CD4-positive, CD25-positive, alpha-beta regulatory T cell (primary cell): ENCODE measurements at places on chromosomes 4 and X. TPM values are rescaled to one million over a fixed set of nuclear protein-coding genes. Genes with fewer than 3 reads are reported as not detected.

GRCh38 chrX:135985973-135986310 is 707 bp downstream of the SLC9A6 start:
- H3K36me3 ChIP-seq, result no peaks in the 10 kb centered on the region
- no peaks in the 10 kb centered on the region for H3K27me3 ChIP-seq
- peak overlapping the region; percentile 79 for H3K4me3 ChIP-seq
- peaks cover 30% of the 10 kb centered on the region for H3K4me1 ChIP-seq
- DNase-seq, result peak; percentile 3
- H3K27ac ChIP-seq, result peak overlapping the region; percentile 74

GRCh38 chrX:54926978-54927377 is 6.4 kb downstream of the TRO start:
- DNase-seq, result no peak
- H3K36me3 ChIP-seq, result no peaks in the 10 kb centered on the region
- no peak overlapping the region for H3K4me3 ChIP-seq

- no peaks in the 10 kb centered on the region for H3K4me1 ChIP-seq
- DNase-seq, result no peak
- no peak overlapping the region for H3K4me3 ChIP-seq
- no peaks in the 10 kb centered on the region for H3K27me3 ChIP-seq
- H3K27ac ChIP-seq, result no peak overlapping the region
These were observed 47.5 kb upstream of the EIF1AX start for GRCh38 chrX:20189171-20189570.

HSD17B13 gene
- total RNA-seq, result 0.52 TPM

GRCh38 chr4:133084421-133084820 is 64.7 kb upstream of the PCDH10 start:
- no peak overlapping the region for H3K27ac ChIP-seq
- no peak overlapping the region for H3K4me3 ChIP-seq

DNA sequence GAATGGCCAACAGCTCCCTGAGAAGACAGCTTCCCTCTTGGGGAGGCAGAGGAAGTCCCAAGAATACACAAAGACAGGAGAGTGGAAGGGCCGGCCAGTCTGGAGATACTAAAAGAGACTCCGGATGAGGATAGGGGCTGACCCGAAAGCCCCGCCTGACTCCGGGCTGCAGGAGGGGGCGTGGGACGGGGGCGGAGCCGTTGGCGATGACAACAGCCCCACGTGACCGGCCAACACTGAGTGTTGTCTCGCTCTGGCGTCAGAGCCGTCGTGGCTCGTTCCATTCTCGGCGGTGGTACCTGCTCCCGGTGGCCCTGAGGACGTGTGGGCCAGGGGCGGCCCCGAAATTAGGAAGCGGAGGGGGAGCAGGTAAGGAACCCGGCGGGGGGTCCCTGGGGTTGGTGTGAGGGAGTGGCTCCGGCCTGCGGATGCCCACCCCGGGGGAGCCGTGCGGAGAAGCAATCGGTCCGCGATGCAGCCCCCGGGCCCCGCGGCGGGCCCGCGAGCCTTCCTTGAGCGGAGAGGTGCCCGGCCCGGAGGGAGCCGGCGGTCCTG is at the start of gene BEX4:
TSS of gene BEX4 (plus strand) at position 239 of the 555 bp plus-strand sequence. CDS start 1,046 bp downstream, outside the sequence.
- peak within 1 kb of the TSS; percentile 26 for H3K4me3 ChIP-seq
- H3K27me3 ChIP-seq, result no peaks in the 10 kb centered on the region
- H3K27ac ChIP-seq, result peak within 1 kb of the TSS; percentile 82
- H3K36me3 ChIP-seq, result no peaks in the 10 kb centered on the region
- peak; percentile 77 for DNase-seq

SMR3B gene
- total RNA-seq, result not detected

MBNL3 gene
- 14.0 TPM for total RNA-seq

DNA sequence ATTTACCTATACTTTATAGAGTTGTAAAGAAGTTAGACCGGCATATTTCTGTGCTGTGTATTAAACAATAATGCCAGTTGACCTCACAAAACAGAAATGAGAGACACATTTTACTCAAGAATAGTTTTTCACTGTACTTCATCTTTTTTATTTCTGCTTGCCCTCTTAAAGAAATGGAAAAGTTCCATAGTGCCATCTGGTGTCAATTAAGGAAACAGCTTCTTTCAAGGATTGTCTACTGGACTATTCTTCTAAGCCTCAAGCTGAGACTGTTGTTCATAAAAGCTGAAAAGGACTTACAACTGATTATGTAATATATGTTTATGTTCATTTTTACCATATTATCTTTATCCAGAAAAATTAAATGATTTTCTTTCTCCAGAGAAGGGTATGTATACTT is 1523.7 kb downstream of the ARAP2 start:
- DNase-seq, result peak; percentile 0
- H3K4me3 ChIP-seq, result no peak overlapping the region
- H3K27ac ChIP-seq, result no peak overlapping the region
- no peaks in the 10 kb centered on the region for H3K36me3 ChIP-seq

LAMTOR3 gene
- 17.0 TPM for total RNA-seq

ARX gene
- not detected for total RNA-seq

- H3K4me3 ChIP-seq, result peak overlapping the region; percentile 58
- no peaks in the 10 kb centered on the region for H3K27me3 ChIP-seq
- H3K4me1 ChIP-seq, result peaks cover 38% of the 10 kb centered on the region
- no peak for DNase-seq
These were observed 63.8 kb upstream of the ENPP6 start for GRCh38 chr4:184281231-184282139.

ZAR1 gene
- not detected for total RNA-seq

DNA sequence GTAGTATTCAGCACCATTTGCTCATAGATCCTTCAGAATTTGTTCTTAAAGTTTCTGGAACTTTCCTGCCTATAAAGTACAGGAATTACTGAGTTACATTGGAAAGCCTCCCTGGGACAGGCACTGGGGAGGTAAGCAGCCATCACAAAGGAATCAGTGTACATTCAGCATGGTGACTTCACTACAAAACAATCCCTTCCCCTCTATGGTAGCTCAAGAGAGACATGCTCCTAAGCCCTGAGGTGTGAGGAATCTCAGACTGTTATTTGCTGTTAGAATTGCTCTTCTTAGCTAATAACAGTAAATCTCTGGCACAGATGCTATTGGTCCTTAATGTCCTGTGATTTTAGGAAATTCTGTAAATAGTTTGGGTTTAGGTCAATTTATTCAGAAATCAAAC is 1898.0 kb upstream of the PCDH7 start:
- no peaks in the 10 kb centered on the region for H3K4me1 ChIP-seq
- H3K27ac ChIP-seq, result no peak overlapping the region
- no peaks in the 10 kb centered on the region for H3K36me3 ChIP-seq

PDGFC gene
- total RNA-seq, result 0.62 TPM

DNA sequence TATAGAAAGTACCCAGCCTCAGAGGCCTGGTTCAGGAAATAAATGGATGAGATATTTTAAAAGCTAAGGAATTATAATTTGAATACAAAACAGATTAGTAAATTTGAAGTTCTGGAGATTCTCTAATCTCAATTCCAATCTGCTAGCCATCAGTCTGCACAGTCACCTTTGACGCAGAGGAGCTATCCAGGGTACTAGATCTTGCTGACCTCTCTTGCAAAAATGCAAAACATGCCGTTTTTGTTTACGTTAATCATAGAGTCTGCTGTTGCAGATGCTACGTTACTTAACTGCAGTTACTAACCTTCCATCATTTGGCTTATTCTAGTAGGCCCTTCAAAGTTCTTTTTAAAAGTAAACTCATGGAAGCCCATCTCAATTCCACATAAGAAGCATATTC is 10.4 kb downstream of the CCSER1 start:
- no peak for DNase-seq
- H3K36me3 ChIP-seq, result no peaks in the 10 kb centered on the region
- H3K4me3 ChIP-seq, result no peak overlapping the region
- no peaks in the 10 kb centered on the region for H3K27me3 ChIP-seq
- H3K27ac ChIP-seq, result no peak overlapping the region
- H3K4me1 ChIP-seq, result no peaks in the 10 kb centered on the region

DNA sequence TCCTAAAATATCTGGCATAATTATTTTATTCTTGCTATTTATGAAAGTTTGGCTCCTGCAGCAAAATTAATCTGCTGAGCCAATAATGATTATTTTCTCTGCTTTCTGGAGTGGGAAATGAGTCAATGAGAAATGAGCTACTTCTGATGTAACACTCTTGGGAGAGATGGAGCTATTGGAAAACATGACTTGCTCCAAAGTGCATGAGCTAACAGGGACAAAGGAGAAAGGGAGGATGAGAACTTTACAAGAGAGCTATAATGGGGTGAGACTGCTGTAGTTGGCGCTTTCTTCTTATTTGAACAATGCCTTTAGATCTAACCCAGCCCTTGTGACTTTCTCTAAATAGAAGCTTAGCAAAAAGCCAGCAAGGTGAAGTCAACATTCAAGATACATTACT is 615.1 kb downstream of the ANKRD50 start:
- no peak overlapping the region for H3K27ac ChIP-seq
- DNase-seq, result no peak
- no peaks in the 10 kb centered on the region for H3K4me1 ChIP-seq
- H3K36me3 ChIP-seq, result no peaks in the 10 kb centered on the region
- H3K27me3 ChIP-seq, result no peaks in the 10 kb centered on the region
- H3K4me3 ChIP-seq, result no peak overlapping the region

SPANXB1 gene
- not detected for total RNA-seq

DNA sequence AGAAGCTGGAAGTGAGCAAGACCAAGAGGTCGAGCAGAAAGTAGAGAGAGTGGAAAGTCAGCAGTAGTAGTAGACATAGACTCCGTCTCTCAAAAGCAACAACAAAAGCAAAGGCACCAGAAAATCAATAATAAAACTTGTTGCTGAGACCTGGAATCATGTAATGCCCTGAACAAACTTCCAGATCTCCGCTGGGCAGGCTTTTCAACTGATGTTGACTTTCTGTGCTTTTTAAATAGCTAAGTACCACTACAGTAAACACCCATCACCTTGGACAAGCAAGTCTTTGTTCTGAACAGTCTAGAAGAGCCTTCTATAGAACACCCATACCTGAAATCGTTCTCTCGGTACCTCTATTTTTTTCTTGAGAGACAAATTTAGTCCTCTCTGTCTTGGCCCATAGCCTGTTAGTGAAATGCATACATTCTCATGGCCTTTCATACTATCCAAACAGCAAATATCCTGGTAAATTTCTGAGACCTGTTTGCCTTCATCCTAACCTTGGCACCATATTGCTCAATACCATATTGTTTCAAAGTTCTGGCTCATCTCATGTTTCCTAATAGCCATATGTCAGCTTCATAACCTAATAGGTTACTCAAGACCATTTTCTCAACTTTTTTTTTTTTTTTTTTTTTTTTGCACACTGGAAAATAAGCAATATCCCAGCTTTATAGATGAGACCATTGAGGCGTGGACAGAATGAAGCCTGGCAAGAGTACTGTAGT is 200.6 kb upstream of the RBPJ start:
- no peaks in the 10 kb centered on the region for H3K4me1 ChIP-seq
- H3K4me3 ChIP-seq, result no peak overlapping the region
- no peak for DNase-seq
- H3K36me3 ChIP-seq, result no peaks in the 10 kb centered on the region
- no peaks in the 10 kb centered on the region for H3K27me3 ChIP-seq

DNA sequence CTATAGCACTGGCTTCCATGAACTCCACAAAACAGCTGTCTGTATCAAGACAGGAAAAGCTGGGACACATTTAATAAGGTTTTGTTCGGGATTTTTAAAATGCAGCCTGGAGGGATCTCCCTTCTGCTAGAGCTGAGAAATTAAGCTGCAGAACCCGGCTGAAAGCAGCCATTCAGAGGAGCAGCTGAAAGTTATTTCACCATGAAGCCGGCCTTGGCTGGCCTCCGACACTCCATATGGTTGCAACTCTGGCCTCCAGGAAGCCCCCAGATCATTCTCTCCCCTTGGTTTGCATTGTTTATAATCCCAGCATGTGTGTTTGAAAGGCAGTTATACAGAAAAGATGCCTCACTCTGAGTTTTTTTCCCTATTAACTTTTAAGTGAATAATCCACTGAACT is 239.4 kb downstream of the SPATA18 start:
- no peak for DNase-seq
- H3K4me1 ChIP-seq, result no peaks in the 10 kb centered on the region
- no peaks in the 10 kb centered on the region for H3K36me3 ChIP-seq

RBM41 gene
- 16.8 TPM for total RNA-seq

- H3K4me3 ChIP-seq, result no peak overlapping the region
- H3K27ac ChIP-seq, result no peak overlapping the region
- no peaks in the 10 kb centered on the region for H3K27me3 ChIP-seq
- no peak for DNase-seq
- no peaks in the 10 kb centered on the region for H3K4me1 ChIP-seq
These were observed 329.8 kb downstream of the NR3C2 start for GRCh38 chr4:148112231-148112982.
